ENCODE measurements at places on chromosomes 4 and X. TPM values are rescaled to one million over a fixed set of nuclear protein-coding genes. Genes with fewer than 3 reads are reported as not detected.

GRCh38 chr4:182741914-182742313, 175.3 kb downstream of the DCTD start:
- H3K27ac ChIP-seq, result no peak overlapping the region
- no peaks in the 10 kb centered on the region for H3K36me3 ChIP-seq
- no peaks in the 10 kb centered on the region for H3K27me3 ChIP-seq
- no peak overlapping the region for H3K4me3 ChIP-seq
- no peak for DNase-seq

DNA sequence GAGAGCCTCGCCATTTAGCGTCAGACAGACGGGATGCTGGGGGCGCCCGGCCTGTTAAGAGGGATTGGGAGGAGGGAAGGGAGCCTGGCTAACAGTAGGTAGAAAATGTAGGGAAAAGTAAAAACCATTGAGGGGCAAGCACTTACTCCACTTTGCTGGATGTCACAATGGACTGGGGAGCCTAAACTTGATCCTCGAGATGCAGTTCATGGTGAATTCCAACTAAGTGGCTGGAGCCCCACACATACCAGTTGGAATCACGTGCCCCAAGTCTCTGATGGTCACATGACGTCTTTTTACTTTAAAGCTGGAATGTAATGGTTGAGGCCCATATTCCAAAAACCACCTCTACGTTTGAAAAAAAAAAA, 1.5 kb downstream of the PLS3 start:
- H3K27me3 ChIP-seq, result no peaks in the 10 kb centered on the region
- peak overlapping the region; percentile 63 for H3K4me3 ChIP-seq
- H3K27ac ChIP-seq, result peak overlapping the region; percentile 89
- H3K4me1 ChIP-seq, result peaks cover 9% of the 10 kb centered on the region

XAGE5 gene
- total RNA-seq, result not detected

- H3K27me3 ChIP-seq, result no peaks in the 10 kb centered on the region
- no peak overlapping the region for H3K4me3 ChIP-seq
These were observed 165.7 kb downstream of the RAPGEF2 start for GRCh38 chr4:159268607-159269006.

SLITRK2 gene
- total RNA-seq, result 0.15 TPM

METTL14 gene
- total RNA-seq, result 48.7 TPM

RAB39B gene
- 0.95 TPM for total RNA-seq

DNA sequence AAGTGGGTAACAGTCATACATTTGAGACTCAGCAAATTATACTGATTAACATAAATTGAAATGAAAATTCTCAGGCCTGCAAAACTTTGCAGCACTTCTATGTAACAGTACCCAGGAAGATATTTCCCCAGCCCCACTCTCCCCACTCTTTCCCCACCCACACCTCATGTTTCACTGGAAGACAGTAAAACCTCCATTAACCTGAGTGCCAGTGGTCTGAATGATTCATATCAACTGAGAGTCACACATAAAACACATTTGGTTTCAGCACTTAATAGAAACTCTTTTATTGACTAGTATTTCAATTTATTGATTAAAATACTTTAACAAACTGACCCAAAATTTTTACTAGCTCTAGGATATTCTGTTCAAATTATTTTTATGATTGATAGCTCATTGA, 6.9 kb downstream of the CXCL6 start:
- no peak for DNase-seq
- H3K4me1 ChIP-seq, result no peaks in the 10 kb centered on the region
- no peaks in the 10 kb centered on the region for H3K27me3 ChIP-seq
- no peak overlapping the region for H3K27ac ChIP-seq
- no peak overlapping the region for H3K4me3 ChIP-seq

CD38 gene
- 8.5 TPM for total RNA-seq

- peak overlapping the region; percentile 70 for H3K4me3 ChIP-seq
- H3K27ac ChIP-seq, result peak overlapping the region; percentile 96
- H3K27me3 ChIP-seq, result no peaks in the 10 kb centered on the region
These were observed 812 bp upstream of the KDM6A start for GRCh38 chrX:44871931-44872820.

GRCh38 chr4:126057371-126057770, 742.6 kb downstream of the FAT4 start:
- no peak for DNase-seq
- no peaks in the 10 kb centered on the region for H3K36me3 ChIP-seq
- H3K4me1 ChIP-seq, result no peaks in the 10 kb centered on the region
- H3K4me3 ChIP-seq, result no peak overlapping the region

DNA sequence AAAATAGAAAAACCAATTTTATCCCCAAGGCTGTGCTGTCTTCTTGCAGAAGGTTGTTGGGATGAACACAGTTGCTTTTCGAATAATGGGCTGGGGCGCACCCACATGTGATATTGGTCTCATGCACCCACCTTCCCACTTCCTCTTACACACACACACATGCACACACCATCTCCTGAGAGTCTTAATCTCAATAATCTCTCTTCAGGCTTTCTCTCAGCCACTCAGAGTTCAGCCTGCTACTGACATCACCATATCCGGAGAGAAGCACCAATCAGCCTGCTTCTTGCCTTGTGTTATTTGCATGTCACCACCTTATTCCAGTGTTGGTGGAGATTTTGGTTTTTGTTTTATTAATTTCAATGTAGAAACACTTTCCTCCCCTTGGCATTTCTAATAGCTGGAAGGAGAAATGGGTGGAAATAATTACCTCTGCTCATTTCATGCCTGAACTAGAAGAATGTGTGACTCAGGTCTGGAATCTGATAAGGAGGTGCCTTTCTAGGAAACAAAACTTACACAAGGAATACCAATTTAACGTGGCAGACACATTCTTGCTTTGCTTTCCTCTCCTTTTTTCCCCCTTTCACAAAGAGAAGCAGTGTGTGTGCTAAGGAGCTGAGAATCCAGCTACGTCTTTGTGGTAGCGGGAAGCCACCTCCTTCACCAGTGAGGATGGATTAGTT, 400.2 kb downstream of the MID1IP1 start:
- no peaks in the 10 kb centered on the region for H3K27me3 ChIP-seq
- DNase-seq, result no peak
- H3K4me1 ChIP-seq, result no peaks in the 10 kb centered on the region
- H3K4me3 ChIP-seq, result no peak overlapping the region
- H3K36me3 ChIP-seq, result no peaks in the 10 kb centered on the region
- H3K27ac ChIP-seq, result no peak overlapping the region

CT45A5 gene
- total RNA-seq, result not detected

DNA sequence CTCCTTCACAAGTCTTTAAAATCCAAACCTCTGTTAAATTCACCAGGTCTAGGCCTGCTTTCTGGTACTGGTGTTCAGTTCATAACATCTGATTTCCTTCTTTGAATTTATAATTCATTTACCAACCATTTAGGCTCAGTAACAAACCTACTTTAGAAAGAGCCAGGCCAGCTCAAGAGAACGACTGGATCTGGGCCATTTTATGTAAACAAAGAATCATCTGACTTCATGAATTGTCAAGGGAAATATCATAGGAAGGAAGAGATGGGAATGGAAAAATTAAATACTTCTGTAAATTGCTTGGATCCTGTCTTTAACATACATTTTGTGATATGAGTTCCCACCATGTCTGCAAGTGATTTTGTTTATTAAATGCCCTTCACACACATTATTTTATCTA, 36.5 kb downstream of the DCHS2 start:
- H3K27me3 ChIP-seq, result no peaks in the 10 kb centered on the region
- H3K4me3 ChIP-seq, result no peak overlapping the region
- no peak overlapping the region for H3K27ac ChIP-seq
- DNase-seq, result no peak

GRCh38 chrX:111282991-111283390, 12.7 kb upstream of the CAPN6 start:
- H3K27me3 ChIP-seq, result no peaks in the 10 kb centered on the region
- no peak overlapping the region for H3K27ac ChIP-seq
- no peaks in the 10 kb centered on the region for H3K36me3 ChIP-seq
- no peak overlapping the region for H3K4me3 ChIP-seq
- DNase-seq, result no peak
- H3K4me1 ChIP-seq, result no peaks in the 10 kb centered on the region

DNA sequence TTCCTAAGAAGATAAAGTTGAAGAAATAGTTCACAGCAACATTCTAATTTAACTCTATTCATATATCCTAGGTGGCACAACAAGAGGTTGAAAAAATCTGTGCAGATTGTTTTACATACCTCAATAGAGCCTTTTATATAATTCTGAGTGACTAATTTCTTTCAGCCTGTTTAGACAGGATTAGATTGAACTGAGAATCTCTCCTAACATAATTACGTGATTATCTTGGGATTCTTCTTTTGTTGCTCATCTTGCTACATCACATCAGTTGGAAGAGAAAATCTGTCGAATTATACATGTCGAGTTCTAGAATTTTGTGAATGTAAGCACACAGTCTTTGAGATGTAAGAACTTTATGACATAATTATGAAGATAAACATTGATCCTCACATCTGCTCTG, 1873.7 kb upstream of the IGFBP7 start:
- no peak overlapping the region for H3K4me3 ChIP-seq
- H3K27me3 ChIP-seq, result no peaks in the 10 kb centered on the region
- no peak for DNase-seq
- no peaks in the 10 kb centered on the region for H3K36me3 ChIP-seq
- no peak overlapping the region for H3K27ac ChIP-seq
- no peaks in the 10 kb centered on the region for H3K4me1 ChIP-seq

- no peaks in the 10 kb centered on the region for H3K4me1 ChIP-seq
- H3K27me3 ChIP-seq, result no peaks in the 10 kb centered on the region
- no peak overlapping the region for H3K4me3 ChIP-seq
- H3K36me3 ChIP-seq, result no peaks in the 10 kb centered on the region
- DNase-seq, result no peak
- no peak overlapping the region for H3K27ac ChIP-seq
These were observed 80.2 kb downstream of the DIAPH2 start for GRCh38 chrX:96764864-96765263.

SULT1E1 gene
- total RNA-seq, result 1.0 TPM

- no peaks in the 10 kb centered on the region for H3K36me3 ChIP-seq
- no peak overlapping the region for H3K27ac ChIP-seq
These were observed 254.2 kb upstream of the NWD2 start for GRCh38 chr4:36990128-36990872.

STATH gene
- not detected for total RNA-seq

All from lower lobe of right lung (tissue), 2 donors.